ENCODE measurements at places on chromosomes 1 and 21.

DNA sequence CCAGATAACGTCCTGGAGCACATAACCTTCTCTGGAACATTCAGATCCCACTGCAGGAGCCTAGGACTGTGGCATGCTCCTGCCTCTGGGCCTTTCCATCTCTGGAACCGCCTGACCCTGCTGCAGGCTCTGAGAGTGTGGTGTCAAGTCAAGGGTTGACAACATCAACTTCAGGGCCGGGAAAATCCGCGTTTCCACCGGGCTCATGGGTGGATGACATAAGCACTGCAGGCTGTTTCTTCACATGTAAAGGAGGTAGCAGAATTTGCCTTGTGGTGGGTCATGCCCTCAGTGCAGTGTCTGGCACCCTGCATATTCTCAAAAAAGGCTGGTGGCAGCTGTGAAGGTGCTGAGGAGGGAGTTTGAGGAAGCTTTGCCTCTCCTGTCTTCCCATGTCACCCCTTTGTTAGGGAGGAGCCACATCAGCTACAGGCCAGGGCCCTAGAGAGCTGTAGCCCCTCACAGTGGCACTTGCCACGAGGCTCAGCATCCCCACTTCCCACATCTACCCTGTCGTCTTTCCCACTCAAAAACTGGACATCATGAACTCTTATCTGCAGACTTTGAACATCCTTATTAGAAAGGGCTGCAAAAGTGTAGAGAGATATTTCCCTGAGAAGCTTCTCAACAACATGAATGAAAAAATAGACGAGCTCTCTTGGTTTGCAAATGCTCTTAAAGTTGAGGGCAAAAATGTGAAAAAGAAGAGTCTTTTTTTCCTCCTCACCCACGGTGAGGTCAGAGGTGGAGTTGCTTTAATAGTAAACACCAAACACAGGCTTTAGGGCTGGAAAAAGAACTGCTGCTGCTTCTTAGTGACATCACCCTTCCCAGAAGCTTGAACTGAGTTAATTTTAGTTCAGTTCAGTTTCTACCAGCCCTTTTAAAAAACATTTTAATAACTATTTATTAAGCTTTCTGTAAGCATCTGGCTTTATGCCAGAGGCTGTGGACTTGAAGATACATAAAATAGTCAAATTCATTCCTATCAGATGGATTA is 121.3 kb downstream of the HUNK start:
- DNase-seq = no peak

DNA sequence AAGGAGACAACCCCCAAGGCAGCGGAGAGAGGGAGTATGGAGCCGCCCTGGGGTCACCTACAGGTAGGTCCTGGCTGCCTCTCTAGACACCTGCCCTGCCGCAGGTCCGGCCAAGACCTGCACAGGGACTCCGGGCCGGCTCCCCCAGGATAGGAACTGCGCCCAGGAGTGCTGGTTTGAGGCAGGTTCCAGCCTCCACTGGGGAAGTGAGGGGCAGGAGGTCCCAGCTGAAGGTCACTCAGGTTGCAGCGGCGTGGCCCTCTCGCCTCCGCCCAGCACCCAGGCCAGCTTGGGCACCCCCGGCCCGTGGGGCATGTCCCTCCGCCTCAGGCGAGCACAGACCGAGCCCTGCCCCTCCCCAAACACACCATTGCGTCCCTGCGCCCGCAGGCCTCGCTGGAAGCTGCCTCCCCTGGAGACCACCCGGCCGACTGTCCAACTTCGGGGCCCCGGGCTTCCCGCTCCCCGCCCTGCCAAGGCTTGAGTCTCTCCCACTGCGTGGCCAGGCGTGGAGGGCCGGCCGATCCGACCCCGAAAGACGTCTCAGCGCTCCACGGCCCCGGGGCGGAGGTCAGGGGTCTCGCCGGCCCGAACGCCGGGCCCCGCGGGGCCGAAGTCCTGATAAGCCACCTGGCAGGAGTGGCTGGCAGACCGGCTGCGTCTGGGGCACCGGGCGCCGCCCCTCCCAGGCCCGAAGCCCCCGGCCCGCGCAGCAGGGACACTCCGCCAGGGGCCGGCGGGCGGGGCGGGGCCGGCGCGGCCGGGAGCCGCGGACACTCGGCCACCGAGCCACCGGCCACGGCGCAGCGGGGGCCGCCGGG is 1.4 kb upstream of the SKI start:
- no peak for DNase-seq

- DNase-seq = no peak
Measured at GRCh38 chr1:14415396-14415795, 183.1 kb upstream of the KAZN start.

DNA sequence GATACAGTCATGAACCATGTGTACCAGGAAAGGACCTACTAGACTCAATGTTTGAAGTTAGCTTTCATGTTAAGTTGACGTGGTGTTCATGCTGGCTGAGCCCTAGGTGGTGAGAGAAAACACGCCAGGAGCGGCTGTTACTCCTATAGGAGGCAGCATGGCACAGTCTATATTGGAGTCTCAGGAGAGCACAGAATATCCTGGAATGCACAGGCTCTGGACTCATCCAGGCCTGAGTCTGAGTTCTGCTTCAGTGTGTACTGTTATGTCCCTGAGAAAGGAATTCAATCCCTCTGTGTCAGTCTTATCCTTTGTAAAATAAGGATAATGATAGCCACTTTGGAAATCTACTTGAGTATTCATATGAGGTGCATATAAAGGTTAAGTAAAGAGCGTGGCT is 41.2 kb downstream of the DPT start:
- no peak for DNase-seq
